ENCODE measurements at places on chromosomes 5 and 9.

DNA sequence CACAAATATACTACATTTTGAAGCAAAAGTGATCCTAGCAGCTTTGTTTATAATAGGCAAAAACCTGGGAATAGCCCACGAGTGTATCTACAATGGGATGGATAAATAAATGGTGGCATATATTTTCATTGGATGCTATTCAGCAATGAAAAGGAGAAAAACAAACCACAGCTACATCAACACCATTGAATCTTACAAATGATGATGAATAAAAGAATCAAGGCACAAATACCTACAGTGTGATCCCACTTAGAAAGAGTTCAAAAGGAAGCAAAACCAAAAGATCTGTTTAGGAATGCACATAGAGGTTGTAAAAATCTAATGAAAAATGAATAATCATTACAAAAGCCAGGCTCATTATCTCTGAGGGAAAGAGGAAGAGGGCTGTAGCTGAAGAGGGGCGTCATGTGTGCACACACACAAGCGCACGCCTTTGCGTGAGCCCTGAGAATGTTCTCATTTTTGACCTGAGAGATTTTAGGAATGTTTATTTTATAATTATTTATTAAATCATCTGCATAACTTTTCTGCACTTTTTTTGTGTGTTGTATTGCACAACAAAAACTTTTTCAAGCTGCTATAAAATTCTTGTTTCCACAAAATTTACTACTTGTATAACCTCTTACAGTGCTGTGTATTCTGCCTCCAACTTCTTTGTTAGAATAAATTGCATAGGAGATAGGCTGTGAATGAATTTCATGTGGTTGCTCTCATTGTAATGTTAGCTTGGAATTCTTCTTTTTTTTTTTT, 5.9 kb upstream of the RHOBTB3 start:
- DNase-seq, result no peak

DNA sequence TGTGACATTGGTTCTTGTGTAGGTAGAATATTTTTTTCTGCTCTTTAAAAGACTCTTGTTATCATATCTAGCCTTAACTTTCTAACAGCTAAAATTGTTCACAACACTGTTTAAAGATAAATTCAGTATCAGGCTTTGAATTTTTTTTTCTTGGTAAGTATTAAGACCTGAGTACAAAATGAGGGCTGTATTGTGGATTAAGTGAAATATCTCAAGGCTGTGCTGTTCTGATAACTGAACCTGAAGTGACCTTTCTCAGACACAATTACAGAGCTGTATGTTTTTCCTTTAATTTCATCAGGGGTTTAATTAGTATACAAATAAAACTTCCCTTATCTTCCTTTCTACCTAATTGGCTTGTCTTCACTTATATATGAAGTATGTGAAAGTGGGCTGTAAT, 290.5 kb downstream of the CCDC171 start:
- no peak for DNase-seq

- DNase-seq, result no peak
Observed at GRCh38 chr9:97529363-97530076, 28.1 kb downstream of the TMOD1 start.

DNA sequence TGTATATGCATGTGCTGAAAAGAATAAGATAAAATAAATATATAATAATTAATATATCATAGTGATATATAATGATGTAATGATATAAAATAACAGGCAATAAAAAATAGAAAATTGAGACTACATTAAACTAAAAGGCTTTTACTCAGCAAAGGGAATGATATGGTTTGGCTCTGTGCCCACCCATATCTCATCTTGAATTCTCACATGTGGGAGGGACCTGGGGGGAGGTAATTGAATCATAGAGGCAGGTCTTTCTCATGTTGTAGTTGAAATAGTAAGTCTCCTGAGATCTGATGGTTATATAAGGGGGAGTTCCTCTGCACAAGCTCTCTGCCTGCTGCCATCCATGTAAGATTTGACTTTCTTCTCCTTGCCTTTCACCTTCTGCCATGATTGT, 1550.9 kb upstream of the CDH6 start:
- no peak for DNase-seq

- no peak for DNase-seq
Observed at GRCh38 chr5:79878136-79878679, 112.9 kb downstream of the MTX3 start.
